ENCODE measurements at places on chromosomes 1 and 21. TPM values are rescaled to one million over a fixed set of nuclear protein-coding genes. Genes with fewer than 3 reads are reported as not detected.

DNA sequence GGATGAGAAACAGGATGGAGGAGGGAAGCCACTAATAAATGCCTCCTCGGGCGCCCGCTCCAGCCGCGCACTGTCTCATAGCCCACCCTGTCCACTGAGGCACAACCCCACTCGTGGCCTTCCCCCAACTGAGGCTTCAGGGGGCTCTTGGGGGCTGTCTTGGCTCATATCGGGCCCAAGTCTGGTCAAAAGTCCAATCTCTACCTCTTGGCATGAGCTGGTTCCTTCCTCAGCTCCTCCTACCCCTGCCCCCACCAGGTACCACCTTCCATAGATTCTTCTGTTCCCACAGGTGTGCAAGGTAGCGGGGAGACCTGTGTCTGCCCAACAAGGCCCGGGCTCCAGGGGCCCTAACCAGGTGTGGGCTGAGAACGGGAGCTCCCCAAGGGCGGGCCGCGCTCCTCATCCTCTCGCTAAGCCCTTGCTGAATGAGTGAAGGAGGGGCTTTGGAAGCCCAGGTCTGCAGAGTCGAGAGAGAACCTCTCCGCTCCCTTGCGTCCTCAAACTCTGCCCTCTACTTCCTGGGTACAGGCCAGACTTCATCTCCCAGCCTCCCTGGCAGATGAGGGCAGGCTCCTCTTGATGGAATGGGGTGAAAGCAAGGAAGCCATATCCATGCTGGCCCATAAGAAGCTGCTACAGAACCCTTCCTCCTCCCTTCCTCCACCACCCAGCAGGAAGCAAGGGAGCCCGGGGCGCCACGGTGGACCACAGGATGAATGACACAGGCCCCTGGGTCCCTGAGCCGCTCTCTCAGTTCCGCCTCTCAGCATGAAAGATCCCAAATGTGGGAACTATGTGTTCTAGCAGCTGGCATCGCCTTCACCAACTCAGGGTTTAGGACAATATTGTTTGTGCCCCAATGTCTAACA lies 74.7 kb downstream of the PSMG1 start:
- no peak for DNase-seq
- H3K27ac ChIP-seq: no peak overlapping the region
- no peaks in the 10 kb centered on the region for H3K27me3 ChIP-seq
- H3K36me3 ChIP-seq: no peaks in the 10 kb centered on the region

DNA sequence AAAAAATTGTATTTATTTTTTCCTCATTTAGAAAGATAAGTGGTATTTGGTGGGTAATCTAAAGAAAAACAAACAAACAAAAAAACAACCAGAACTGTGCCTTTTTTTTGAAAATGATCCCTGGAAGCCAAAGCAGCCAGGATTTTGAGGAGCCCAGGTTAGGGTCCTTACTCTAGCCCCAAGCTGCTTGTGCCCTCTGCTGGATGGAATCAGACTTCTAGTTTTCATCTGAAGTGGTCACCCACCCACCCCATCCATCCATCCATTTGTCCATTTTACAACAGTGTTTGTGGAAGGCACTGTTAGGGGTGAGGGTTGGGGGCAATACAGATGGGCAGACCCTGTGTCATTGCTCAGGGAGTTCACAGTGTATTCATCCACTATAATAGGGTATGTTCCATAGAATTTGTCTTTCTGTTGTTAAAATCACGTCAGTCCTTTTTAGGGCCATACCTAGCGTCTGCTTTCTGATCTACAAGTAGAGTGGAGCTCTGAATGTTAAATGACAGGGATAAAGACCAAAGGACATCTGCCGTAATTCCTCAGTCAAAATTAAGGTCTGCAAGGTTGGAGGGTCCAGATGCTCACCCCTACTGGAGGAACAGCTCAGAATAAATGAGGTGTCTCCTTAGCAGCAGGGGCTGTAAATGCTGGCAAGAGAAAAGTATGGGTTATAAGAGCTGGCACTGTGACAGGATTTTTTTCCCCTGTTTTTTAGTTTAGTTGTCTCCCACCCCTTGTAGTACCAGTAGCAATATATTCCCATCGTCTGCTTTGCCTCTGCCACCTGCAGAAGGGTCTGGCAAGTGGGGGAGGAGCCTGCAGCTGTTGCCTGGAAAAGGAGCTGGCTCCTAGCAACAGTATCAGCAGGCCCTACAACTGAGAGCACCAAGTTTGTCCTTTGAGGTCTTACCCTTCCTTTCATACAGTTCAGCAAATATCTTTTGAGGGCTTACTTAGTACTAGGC lies 3.2 kb downstream of the LRRC42 start:
- DNase-seq: no peak
- H3K4me3 ChIP-seq: no peak overlapping the region
- peaks cover 23% of the 10 kb centered on the region for H3K36me3 ChIP-seq
- no peaks in the 10 kb centered on the region for H3K27me3 ChIP-seq
- H3K4me1 ChIP-seq: peaks cover 8% of the 10 kb centered on the region
- H3K27ac ChIP-seq: no peak overlapping the region

DNA sequence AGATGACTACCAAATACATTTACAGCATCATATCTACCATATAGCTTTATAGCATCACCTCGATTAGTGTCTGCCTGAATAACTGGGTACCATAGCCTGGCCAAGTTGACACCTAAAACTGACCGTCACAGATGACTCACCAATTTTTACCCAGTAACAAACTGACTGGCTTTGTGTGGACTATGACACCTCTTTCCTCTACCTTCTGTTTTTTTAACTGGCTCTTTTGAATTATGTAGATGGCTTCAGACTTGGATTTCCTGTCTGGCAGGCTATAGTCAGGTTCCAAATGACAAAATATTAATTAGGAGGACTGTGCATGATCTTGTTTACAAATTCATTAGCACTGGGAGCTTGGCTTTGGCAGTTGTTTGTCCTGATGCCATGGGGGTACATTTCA lies 360.3 kb downstream of the TGFB2 start:
- no peak for DNase-seq
- no peak overlapping the region for H3K4me3 ChIP-seq
- H3K27me3 ChIP-seq: no peaks in the 10 kb centered on the region
- no peaks in the 10 kb centered on the region for H3K36me3 ChIP-seq

GRCh38 chr1:165895451-165895871 lies 68.0 kb downstream of the UCK2 start:
- DNase-seq: no peak
- H3K4me3 ChIP-seq: no peak overlapping the region

DNA sequence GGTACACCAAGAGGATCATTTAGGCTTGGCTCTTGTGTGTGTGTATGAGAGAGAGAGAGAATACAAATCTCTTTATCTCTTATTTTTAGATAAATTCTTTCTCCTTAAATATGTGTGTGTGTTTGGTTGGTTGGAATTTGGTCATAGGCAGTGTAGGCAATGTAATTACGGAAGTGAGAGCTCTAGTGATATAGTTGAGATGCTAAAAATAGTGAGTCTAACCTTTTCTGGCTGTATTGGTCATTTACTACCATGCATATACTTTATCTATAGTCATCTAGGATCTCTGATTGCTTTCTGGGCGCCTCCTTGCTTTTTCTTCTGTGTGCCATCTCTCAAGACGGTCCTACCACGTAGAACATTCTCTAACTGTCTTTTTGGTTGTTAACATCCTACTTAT lies 250.2 kb downstream of the NUF2 start:
- H3K27ac ChIP-seq: no peak overlapping the region
- no peaks in the 10 kb centered on the region for H3K4me1 ChIP-seq
- H3K27me3 ChIP-seq: no peaks in the 10 kb centered on the region

DNA sequence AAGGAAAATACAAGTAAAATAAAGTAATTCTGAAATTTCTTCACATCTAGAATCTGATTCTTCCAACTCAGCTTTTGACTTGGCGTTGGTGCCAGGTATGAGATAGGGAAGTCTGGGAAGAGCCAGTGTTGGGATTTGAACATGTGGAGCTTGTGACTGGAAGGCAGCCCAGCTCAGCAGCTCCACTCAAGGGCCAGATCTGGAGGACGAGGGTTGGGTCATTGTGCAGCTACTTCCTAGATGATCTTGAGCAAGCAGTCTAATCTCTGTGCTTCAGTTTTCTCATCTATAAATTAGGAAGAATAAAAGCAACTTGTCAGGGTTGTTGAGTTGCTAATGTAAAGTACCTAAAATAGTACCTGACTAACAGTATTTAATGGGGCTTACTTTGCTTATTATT lies 5.0 kb downstream of the ADARB1 start:
- no peak overlapping the region for H3K27ac ChIP-seq
- no peak overlapping the region for H3K4me3 ChIP-seq
- no peaks in the 10 kb centered on the region for H3K36me3 ChIP-seq
- DNase-seq: no peak

- no peak overlapping the region for H3K27ac ChIP-seq
- no peak overlapping the region for H3K4me3 ChIP-seq
- no peaks in the 10 kb centered on the region for H3K27me3 ChIP-seq
- DNase-seq: no peak
- no peaks in the 10 kb centered on the region for H3K36me3 ChIP-seq
Observed at GRCh38 chr1:167196166-167196565, 24.5 kb upstream of the POU2F1 start.

DNA sequence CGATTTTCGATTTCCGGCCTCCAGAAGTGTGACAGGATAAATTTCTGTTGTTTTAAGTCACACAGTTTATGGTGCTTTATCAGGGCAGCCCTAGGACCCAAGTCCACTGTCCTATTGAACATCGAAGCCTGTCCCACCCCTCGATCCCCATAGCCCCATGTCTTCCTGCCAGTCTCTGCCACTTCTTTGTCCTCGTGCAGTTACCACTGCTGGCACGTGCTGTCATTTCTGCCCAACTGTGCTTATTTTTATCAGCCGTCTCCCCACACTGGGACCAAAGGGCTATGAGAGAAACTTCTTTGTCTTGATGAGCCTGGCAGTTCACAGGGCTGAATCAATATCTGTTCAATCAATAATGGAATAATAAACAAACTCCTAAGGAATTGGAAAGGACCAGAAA lies 146.7 kb downstream of the PSMG1 start:
- H3K4me1 ChIP-seq: peaks cover 17% of the 10 kb centered on the region
- no peak for DNase-seq
- H3K36me3 ChIP-seq: no peaks in the 10 kb centered on the region
- H3K4me3 ChIP-seq: no peak overlapping the region

DNA sequence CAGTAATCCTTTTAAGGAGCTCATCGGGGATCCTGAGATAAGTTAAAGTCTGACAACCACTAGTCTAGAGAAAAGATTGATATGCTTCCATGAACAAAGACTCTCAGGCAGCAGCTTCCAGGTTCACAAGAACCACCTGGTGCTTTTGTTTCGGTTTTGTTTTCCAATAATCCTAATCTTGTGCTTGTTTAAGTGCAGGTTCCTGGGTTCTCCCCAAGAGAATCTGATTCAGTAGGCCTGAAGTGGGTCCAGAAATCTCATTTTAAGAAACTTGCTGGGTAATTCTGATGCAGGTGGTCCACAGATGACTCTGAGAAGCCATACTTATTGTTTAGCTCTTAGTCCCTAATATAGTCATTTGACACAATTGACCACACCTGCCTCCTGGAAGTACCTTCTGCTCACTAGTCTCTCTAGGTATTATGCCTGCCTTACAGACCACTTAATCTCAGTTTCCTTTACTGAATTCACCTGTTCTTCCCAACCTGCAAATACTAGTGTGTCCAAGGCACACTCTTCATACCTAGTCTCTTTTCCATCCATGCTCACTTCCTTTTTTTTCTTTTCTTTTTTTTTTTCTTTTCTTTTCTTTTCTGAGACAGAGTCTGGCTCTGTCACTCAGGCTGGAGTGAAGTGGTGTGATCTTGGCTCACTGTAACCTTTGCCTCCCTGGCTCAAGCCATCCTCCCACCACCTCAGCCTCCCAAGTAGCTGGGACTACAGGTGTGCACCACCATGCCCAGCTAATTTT lies 20.5 kb upstream of the FRRS1 start:
- H3K4me1 ChIP-seq: no peaks in the 10 kb centered on the region
- H3K27me3 ChIP-seq: no peaks in the 10 kb centered on the region
- H3K4me3 ChIP-seq: no peak overlapping the region
- no peak for DNase-seq
- H3K36me3 ChIP-seq: no peaks in the 10 kb centered on the region

- no peak overlapping the region for H3K27ac ChIP-seq
- no peak overlapping the region for H3K4me3 ChIP-seq
- no peaks in the 10 kb centered on the region for H3K36me3 ChIP-seq
- H3K4me1 ChIP-seq: no peaks in the 10 kb centered on the region
Observed at GRCh38 chr1:116254776-116255175, 118.3 kb upstream of the ATP1A1 start.

GRCh38 chr1:173383351-173383750 lies 93.8 kb upstream of the PRDX6 start:
- no peak overlapping the region for H3K4me3 ChIP-seq
- H3K27me3 ChIP-seq: no peaks in the 10 kb centered on the region
- no peaks in the 10 kb centered on the region for H3K36me3 ChIP-seq
- no peak overlapping the region for H3K27ac ChIP-seq

- H3K36me3 ChIP-seq: no peaks in the 10 kb centered on the region
- H3K4me3 ChIP-seq: no peak overlapping the region
Observed at GRCh38 chr1:209326831-209327230, 256.7 kb upstream of the CAMK1G start.

- no peaks in the 10 kb centered on the region for H3K27me3 ChIP-seq
- H3K4me3 ChIP-seq: no peak overlapping the region
- H3K27ac ChIP-seq: no peak overlapping the region
- no peak for DNase-seq
Observed at GRCh38 chr1:222420633-222421032, 127.3 kb downstream of the HHIPL2 start.

GRCh38 chr1:84912726-84913554 lies 19.9 kb upstream of the LPAR3 start:
- DNase-seq: no peak
- no peak overlapping the region for H3K4me3 ChIP-seq
- no peak overlapping the region for H3K27ac ChIP-seq
- no peaks in the 10 kb centered on the region for H3K4me1 ChIP-seq
- H3K27me3 ChIP-seq: no peaks in the 10 kb centered on the region
- H3K36me3 ChIP-seq: no peaks in the 10 kb centered on the region

GRCh38 chr1:70195342-70195741 lies 10.0 kb downstream of the LRRC40 start:
- H3K27ac ChIP-seq: no peak overlapping the region
- H3K36me3 ChIP-seq: no peaks in the 10 kb centered on the region
- H3K4me1 ChIP-seq: no peaks in the 10 kb centered on the region
- DNase-seq: no peak
- no peak overlapping the region for H3K4me3 ChIP-seq
- no peaks in the 10 kb centered on the region for H3K27me3 ChIP-seq

- no peak for DNase-seq
- no peaks in the 10 kb centered on the region for H3K27me3 ChIP-seq
Observed at GRCh38 chr1:183676586-183677189, 23.6 kb upstream of the APOBEC4 start.

The RPE65 gene
- not detected for total RNA-seq

The COL11A1 gene
- total RNA-seq: 0.26 TPM

The MAP10 gene
- total RNA-seq: 2.6 TPM

The PDPN gene
- total RNA-seq: 10.0 TPM

The AADACL3 gene
- not detected for total RNA-seq

The MIXL1 gene
- total RNA-seq: not detected

Data from gastrocnemius medialis (tissue), 4 donors.